ENCODE measurements at places on chromosomes 16 and 17.

DNA sequence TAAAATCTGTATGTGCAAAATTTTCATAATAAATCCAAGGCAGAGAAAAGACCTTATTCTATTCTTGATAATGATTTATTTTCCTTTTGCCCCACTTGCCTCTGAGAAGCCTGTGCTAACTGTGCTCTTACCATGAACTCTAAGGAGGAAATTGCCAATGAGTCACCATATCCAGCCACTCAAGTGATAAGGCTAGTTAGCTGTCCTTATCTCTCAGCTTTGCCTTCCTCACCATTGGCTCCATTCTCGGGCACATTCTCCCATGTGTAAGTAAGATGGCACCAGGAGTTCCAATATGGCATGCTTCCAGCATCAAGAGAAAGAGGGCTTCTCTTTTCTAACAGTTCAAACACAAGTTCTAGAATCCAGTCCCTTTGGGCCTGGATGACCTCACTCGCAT is 142.4 kb downstream of the TOX3 start:
- no peak for DNase-seq

DNA sequence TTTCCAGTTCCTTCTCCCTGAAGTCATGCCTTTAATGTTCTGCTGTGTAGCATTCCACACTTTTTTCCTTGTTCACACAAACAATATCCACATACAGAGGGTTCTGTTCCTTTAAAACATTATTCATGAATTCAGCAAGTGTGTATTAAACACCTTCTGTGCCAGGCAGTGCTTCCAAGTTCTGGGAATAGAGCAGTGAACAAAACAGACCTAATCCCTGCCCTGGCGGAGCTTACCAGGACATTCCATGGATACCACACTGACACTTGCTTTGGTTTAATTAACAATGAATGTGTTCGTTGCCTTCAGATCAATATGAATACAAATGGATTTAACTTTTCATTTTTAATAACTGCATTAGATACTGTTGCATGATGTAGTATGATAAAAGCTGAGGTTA is 57.9 kb upstream of the CLEC19A start:
- no peak for DNase-seq

- DNase-seq: no peak
Observed at GRCh38 chr16:49183911-49184310, 97.7 kb downstream of the CBLN1 start.

GRCh38 chr17:12422651-12423050 is 243.0 kb upstream of the MYOCD start:
- no peak for DNase-seq

- peak; percentile 95 for DNase-seq
Observed at GRCh38 chr16:67028696-67029253, at the start of gene CBFB. Gene CBFB (plus strand): TSS chr16:67029149. CDS start chr16:67029408, 259 bp downstream.

GRCh38 chr16:57314161-57314785 is 29.8 kb upstream of the PLLP start:
- no peak for DNase-seq

DNA sequence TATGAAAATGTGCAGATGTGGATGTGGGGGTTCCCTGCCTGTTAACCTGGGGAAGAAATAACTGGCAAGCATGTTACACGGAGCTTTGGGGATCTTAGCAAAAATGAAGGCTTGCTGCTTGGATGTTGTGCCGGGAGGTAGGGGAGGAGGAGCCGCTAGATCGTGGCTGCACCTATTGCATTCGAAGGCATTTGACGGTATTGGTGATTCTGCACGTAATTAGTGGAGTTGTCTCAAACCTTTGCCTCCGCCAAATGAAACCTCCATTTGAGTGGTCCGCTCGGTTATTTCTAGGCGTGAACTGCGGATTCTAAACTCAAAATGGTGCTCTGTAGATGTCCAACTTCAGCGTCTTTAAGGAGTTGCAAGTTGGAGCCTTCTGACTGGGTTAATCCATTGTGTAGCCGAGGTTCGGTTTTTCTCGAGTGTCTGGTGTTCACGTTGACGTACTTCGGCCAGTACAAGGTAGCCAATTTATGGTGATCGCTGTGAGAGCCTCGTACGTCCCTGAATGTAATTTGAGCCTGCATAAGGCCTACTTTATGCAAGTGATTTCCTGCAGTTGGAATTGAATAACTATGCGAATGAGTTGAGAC is 1.5 kb downstream of the TNRC6C start:
- DNase-seq: peak; percentile 41

GRCh38 chr17:31754239-31754945 is 104.7 kb downstream of the COPRS start:
- DNase-seq: no peak

DNA sequence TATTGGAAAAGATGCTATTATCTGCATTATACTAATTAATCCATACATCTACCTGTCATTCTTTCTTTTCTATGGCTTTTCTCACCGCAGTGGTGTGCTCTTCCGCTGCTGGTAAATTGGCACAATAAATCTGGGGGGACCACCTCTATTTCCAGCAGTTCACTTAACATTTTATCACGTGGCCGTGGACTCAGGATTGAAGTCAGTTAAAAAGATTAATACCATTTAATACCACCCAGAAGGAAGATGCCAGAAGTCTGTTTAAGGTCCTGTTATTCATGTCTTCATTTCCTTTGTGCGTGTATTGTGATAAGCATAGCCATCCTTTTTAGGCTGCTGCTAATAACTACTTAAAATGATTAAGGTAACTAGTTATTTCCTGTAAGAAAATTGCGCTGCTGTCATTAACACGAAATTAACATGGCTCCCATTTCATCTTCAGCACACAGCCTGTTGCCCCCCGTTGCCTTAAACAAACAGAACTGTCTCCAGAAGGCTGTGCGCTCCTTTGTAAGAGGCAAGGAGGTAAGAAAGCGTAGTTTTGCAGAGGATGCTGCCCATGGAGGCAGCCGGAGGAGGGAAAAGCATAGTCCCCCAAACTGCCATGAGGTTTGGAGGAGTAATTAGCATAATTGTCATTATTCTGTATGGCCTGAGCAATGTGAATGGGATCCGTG is 414.4 kb downstream of the UTP18 start:
- no peak for DNase-seq

GRCh38 chr17:79535728-79536025 is 75.2 kb downstream of the RBFOX3 start:
- no peak for DNase-seq

- no peak for DNase-seq
Observed at GRCh38 chr16:87576171-87576570, 26.1 kb upstream of the JPH3 start.

DNA sequence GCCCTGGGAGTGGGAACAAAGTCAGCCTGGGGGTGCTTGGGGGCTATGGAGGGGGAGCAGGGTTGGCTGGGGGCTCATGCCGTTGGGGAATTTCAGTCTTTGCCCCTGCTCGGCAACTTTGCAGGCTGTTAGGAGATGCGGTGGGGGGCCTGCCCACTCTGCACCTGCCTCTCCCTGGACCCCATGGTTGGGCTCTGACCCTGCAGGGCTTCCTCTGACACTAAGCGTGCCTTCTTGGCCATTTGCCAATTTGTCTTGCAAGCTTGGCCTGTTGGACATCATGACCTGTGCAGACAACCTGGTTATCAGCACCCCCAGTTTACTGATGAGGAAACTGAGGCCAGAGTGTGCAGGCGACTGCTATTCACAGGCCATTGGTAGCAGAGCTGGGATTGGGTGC is 14.6 kb downstream of the ADCY7 start:
- DNase-seq: no peak

- DNase-seq: no peak
Observed at GRCh38 chr16:69003500-69003899, 102.0 kb upstream of the HAS3 start.

DNA sequence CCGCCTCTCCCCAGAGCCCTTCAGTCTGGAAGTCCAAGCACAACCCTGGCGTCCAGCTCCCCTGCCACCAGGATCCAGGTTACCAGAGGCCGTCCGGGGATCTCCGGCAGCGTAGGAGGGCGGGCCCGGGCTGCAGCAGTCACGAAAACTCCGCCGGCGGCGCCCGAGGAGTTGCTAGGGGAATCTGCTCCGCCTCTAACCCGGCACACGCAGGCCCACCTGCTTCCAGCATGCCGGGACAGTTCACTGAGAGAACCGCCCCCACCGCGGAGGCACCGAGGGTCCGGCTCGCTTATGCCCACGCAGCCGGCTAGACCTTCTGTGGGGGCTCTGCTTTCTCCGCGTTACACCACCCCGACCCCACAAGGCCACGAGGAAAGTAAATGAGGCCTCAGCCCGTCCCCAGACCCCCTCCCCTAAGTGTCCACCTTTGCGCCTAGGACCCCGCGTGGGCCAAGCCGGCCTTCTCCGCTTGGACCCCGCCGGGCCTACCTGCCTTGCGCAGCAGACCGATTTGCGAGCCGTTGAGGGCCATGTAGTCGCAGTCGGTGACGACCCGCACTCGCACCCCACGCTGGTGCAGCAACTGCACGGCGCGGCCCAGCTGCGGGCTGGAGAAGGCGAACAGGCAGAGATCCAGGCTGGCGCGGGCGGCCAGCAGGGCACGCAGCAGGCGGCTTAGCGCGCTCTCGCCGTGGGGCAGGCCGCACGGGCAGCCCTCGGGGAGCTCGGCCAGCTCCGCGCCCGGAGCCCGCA is 587 bp downstream of the PLD6 start:
- peak; percentile 57 for DNase-seq

DNA sequence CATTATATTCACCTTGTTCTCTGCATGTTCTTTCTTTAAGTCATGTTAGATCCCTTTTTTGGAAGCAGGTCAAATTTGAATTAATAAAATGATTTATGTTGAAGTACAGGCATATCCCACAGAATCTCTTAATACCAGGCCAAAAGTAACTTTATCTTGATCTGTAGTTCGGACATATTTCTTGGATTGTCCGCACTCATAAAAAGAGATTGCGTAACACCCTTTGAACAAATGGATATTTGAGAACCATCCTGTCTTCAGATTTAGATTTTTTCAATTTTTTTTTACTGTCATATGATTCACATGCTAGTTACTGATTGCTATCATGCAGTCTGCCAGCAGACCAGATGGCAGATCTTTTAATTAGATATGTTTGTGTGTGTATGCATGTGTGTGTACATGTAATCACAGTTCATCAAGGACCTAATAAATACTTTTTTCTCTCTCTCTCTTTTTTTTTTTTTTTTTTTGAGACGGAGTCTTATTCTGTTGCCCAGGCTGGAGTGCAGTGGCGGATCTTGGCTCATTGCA is 352.6 kb downstream of the WWOX start:
- no peak for DNase-seq

DNA sequence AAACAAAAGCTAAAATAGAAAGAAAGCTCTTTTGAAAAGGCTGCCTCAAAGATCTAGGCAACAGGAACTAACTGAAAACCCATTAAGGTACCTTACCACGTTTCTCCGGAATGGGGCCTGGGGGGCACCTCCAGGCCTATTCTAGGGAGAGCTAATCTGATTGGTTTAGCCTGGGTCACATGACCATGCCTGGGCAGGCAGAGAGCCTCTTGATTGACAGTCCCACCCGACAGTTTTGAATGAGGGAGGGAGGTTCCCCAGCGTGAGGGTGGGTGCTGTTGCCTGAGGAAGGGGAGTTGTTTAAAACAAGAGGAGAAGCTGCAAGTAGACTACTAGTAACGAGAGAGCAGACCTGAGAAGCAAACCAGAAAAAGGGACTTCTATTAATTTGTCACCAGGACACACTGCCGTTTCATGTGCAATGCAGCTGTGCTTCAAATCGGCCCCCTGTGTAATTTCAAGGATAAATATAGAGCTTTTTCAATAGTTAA is 143.4 kb upstream of the HS3ST2 start:
- DNase-seq: no peak

DNA sequence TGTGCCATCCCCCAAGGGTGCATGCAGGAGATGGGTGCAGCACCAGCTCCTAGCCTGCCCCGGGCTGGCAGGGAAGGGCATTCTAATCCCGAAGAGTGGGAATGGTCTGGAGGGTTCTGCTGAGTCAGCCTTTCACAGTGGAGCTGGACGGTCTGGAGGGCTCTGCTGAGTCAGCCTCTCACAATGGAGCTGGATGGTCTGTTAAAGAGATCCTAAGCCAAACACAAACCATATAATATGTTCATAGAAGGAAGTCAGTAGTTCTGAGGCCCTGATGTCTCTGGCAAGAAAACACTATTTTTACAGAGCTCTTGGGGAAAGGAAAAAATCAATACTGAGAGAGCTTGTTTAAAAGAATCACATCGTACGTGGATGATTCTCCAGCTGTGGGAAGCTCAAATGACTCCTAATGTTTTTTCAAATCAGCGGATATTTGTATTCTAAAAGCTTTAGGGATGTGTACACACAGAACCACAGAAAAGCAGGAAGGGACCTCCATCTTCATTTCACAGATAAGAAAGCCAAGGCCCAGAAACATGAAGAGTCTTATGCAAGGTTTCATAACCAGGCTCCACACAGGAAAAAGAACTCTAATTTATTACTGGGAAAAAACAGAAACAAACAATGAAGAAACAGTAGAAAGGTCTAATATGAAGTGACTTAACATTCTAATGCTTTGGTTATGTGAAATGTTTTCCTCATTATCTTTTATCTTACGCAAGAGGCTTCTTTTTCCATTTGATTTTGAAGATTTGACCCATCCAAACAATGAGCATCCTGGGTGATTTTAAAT is 176.3 kb downstream of the VPS53 start:
- no peak for DNase-seq

GRCh38 chr17:80223142-80223815 is 3.1 kb downstream of the SLC26A11 start:
- no peak for DNase-seq

DNA sequence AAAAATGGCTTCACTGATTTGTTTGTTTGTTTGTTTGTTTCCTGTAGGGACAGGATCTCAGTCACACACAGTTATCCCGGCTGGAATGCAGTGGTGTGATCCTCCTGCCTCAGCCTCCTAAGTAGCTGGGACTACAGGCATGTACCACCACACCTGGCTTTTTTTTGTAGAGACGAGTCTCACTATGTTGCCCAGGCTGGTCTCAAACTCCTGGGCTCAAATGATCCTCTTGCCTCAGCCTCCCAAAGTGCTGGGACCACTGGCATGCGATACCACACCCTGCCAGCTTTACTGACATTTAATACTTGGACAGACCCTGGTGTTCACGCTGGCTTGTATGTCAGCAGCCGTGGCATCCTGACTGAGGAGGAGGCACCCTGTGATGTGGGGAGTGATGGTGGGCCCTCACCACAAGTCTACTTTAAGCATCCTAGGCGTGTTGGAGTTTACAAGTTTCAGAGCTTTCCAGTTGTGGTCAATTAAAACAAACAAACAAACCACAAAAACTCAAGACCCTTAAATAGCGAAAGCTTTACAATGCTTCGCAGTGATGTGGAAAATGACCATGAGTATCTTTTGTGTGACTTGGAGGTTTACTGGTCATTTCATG is 5.1 kb downstream of the ABCA3 start:
- no peak for DNase-seq

- DNase-seq: no peak
Observed at GRCh38 chr17:82890339-82890730, 50.5 kb upstream of the ZNF750 start.

- DNase-seq: no peak
Observed at GRCh38 chr17:290121-290521, 62.5 kb downstream of the RPH3AL start.

- DNase-seq: no peak
Observed at GRCh38 chr17:50177476-50177875, 11.7 kb downstream of the SGCA start.

Data from central memory CD4-positive, alpha-beta T cell (primary cell).